ENCODE measurements at places on chromosomes 6 and 20.

DNA sequence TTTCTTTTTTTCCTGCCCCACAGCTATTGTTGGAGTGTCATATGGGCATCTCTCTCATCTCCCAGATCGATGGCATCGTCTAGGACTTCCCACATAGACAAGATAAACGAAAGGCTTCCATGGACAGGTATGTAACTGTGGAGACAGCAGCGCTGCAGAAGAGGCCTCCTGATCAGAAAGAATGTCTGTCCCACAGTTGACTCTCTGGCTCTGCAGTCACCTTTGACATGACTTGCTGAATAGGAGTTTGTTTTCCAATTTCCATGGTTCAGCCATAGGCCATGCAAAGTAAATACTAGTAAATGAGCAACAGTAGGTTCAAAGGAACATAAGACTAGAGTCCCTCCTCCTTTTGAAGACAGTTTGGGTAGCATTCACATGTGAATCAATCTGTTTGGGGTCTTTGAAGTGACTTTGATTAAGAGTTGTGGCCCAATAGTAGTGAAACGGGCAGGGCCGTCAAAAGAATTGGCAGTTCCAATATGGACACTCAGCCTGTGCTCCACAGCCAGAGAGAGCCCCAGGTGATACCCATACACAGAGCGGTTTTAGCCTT is 134.7 kb upstream of the IFNGR1 start:
- DNase-seq, result no peak

DNA sequence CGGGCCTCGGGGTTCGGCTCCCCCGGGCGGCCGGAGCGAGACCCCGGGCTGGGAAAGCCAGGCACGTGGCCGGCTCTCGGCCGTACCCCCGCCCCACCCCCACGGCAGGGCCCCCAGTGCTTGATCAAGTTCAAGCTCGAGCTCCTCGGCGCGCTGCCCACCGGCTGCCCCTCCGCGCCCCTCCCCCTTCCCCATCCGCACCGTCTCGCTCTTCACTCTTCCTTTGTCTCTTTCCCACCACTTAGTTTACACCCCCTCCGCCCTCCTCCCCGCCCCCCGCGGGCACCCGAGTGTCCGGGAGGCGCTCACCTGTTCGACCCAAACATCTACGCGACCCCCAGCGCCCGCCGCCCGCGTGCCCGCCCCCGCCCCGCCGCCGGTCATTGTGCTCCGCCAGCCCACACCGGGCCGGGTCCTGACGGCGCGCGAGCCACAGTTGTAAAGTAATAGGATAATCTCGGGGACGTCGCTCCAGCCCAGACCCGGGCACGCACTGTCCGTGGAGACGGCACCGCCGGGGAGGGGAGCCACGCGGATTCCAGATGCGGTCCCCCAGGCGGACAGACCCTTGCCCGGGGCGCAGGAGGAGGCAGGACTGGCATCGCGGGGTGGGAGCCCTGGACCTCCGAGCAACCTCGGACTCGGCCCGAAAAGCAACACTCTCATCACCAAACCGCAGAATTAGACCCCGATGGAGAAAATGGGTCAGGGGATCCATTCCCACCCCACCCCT is 100.7 kb downstream of the NOL4L start:
- DNase-seq, result peak; percentile 79

GRCh38 chr6:65098349-65098748 is 608.7 kb downstream of the EYS start:
- DNase-seq, result no peak

DNA sequence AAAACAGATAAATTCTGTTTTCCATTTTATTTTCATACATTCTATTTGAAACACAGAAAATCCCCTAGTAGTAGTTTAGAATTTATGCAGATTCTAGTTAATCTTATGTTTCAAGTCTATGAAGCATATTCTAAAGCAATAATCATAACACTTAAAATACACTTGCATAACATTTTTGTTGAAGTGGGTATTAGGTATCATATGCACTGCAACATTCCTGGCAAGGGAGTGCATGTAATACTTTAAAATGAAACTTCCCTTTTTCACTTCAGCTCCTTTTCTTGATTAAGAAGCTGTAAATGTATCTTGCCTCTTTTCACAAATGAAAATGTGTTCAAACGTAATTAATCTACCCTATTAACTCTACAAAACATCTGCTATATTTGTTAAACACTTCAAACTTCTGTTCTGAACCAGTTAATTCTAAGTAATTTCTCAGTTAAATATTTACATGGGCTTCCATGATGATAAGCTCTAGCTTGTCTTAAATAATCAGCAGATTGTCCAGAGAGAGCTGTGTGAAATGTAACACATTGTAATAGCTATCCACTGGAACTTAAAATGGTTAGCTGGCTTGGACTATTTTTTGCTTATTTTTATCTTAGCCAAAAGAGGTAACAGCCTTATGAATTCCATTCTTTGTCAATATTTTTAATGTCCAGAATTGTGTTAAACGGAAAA is 192.8 kb downstream of the COL19A1 start:
- DNase-seq, result no peak

- DNase-seq, result no peak
These were observed 63.9 kb upstream of the AKAP12 start for GRCh38 chr6:151175662-151176445.

DNA sequence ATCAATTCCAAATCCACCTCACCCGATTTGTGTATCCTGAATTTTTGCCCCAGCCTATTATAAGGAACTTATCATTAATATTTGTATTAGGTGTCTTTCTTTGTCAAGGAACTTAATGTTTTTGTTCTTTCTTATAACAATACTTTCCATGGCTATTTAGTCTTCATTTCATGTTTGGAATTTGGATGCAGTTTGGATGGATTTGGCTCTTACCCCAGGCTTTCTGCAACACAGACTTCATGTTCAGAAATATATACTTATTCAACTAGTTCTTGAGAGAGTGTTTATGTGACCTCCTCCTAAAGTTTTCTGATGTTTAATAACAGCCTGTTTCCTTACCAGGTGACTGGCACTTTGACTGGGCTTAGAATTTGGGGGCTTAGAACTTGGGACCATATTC is 35.9 kb upstream of the TOX2 start:
- DNase-seq, result no peak

- no peak for DNase-seq
These were observed 91.9 kb upstream of the SLC24A3 start for GRCh38 chr20:19120569-19120968.

DNA sequence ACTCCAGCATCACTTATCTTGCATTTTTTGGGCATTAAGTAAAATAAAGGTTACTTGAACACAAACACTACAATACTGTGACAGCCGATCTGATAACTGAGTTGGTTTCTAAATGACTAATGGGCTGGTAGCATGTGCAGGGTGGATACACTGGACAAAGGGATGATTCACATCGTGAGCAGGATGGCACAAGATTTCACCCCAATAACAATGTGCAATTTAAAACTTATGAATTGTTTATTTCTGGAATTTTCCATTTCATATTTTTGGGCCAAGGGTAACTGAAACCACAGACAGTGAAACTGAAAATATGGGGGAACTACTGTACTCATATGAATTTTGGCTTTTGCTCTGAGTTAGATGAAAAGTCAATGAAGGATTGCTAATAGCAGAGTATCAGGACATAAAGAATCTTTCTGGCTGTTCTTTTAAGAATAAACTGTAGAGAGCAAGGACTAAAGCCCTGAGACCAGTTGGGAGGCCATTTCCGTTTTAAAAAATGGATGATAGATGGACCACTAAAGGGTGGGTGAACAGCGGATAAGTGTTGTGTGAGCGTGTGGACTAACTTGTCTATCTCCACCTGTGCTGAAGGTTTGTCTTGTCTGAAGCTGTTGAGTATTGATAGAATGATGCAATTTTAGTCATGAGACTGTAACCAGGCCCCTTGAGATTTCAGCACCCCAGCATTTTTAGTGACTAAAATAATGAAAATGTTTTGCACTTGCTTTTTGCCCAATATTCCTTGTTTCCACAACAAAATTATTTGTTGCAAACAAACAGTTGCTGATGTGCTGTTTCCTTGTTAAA is 8.2 kb downstream of the SPINT3 start:
- DNase-seq, result no peak

- DNase-seq, result peak; percentile 25
These were observed 27.8 kb downstream of the SLC23A2 start for GRCh38 chr20:4973330-4974097.

- no peak for DNase-seq
These were observed 25.1 kb upstream of the KIAA0408 start for GRCh38 chr6:127484212-127484863.

DNA sequence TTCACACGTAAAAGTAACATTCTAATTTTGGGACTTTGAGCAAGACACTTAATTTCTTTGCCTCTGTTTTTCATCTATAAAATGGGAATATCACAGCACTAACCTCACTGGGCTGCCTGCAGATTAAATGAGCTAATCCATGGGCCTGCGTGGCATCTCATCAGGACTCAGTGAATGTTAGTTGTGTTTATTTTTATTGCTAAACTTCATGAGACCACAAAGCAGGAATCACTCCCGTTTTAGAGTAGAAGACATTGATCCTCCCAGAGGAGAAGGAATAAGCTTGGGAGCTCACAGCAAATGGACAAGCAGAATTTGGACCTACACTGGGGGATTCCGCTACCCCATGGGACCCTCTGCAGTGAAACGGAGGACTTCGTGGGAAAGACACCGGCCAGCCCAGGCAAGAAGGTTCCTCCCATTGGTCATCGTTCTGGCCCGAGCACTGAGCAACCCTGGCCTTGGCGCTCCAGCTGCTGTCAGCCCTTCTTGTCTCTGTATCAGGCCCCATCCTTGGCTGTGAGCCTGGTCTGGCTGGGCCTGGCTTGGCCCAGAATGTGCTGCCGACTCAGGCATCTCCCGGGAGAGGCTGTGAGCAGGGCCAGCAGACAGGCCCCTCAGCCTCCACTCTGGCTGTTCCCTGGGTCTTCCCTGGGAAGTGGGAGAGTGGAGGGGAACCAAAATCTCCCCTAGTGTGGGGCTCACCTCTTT is 79.8 kb downstream of the NFATC2 start:
- DNase-seq, result no peak

DNA sequence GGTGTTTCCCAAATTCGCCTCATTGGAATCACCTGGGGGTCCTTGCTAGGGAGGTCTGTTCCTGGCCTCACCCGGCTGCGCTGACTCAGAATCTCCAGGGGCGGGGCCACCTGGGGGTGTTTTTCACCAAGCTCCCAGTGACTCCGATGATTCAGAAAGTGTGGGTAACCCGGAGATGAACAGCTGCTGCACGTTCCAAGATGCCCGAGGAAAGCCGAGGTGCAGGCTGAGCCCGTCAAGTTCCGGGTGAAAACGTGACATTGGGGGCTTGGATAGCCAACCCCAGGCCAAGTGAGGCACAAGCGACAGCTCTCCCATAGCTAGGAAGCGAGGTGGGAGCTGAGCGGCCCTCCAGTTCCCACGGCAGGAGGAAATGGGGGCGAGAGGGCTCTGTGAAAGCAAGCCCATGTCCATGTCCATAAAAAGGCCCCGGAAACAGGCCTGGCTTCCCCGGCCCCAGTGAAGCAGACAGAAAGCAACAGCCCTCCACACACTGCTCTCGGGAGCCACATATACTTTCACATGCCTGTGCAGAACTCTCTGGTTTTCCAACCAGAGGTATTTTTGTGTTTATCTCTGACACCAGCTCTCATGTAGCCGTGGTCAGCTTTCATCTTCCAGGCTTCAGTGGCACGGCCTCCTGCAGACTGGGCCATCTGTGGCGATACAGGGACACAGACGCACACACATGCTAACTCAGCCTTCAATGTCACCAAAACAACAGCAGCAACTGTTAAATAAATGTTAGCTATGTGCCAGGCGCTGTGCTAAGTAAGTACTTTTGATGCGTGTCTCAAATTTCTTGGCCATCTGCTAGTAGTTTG is 90.7 kb upstream of the CCDC28A start:
- no peak for DNase-seq

DNA sequence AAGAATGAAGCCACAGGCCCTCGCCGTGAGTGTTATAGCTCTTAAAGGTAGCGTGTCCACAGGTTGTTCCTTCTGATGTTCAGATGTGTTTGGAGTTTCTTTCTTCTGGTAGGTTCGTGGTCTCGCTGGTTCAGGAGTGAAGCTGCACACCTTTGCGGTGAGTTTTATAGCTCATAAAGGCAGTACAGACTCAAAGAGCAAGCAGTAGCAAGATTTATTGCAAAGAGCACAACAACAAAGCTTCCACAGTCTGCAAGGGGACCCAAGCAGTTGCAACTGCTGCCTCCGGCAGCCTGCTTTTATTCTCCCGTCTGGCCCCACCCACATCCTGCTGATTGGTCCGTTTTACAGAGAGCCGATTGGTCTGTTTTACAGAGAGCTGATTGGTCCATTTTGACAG is 5.2 kb downstream of the HIVEP1 start:
- DNase-seq, result no peak

GRCh38 chr6:89482126-89482525 is 49.2 kb downstream of the ANKRD6 start:
- DNase-seq, result no peak

DNA sequence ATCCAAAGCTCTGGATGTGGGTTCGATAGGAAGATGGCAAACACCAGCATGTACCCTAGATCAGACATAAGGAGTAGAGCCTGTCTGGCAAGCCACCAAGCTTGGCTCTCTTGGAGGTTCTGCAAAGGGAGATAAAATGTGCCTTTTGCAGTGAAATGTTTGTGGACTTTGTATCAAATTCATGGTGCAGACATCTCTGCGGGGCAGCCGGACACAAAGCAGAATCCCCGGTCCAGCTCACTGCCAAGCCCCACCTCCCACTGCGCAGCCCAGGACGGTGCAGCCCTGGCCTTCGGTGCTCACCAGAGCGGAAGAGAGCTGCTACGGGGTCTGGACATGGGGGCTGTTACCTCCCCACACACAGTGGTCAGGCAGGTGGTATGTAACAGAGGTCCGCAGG is 333.6 kb upstream of the JARID2 start:
- peak; percentile 46 for DNase-seq

DNA sequence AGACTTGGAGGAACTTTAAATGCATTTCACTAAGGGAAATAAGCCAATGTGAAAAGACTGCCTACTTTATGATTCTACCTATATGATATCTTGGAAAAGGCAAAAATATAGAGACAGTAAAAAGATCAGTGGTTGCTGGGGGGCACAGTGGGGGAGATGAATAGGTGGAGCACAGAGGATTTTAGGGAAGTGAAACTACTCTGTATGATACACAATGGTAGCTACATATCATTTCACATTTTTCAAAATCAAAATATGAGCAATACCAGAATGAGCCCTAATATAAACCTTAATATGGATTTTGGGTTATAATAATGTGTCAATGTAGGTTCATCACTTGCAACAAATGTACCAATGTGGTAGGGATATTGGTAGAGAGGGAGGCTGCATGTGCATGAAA is 161.4 kb upstream of the HTR1E start:
- no peak for DNase-seq
